T-helper 2 cell (primary cell): ENCODE measurements at places on chromosomes 13 and 19.
A peak's percentile ranks its signal among the peaks of the same experiment; 100 is the strongest.

- no peak for DNase-seq
These were observed 553 bp upstream of the ICAM3 start for GRCh38 chr19:10339977-10340376.

DNA sequence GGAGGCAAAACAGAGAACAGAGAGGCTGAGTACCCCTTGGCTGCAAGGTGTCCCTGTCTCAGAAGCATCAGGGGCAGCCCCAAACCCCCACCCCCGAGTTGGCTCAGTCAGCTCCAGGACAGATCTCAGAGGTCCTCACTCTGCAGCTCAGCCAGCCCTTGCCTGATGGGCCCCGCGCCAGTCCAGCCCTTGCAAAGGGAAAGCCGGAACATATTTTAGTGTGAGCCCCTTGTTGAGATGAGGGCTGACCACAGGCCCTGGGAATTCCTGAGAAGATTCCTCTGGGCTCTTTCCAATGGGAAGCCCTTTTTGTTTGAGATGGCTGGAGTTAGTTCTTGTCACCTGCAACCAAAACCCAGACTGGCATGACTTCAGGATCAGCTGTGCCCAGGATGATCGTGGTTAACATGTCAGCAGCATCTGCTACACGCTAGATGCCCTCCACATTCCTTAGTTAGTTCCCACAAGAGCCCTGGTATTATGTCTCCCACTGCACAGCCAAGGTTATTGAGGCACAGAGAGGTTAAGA, 33.9 kb upstream of the CCNE1 start:
- no peak for DNase-seq

DNA sequence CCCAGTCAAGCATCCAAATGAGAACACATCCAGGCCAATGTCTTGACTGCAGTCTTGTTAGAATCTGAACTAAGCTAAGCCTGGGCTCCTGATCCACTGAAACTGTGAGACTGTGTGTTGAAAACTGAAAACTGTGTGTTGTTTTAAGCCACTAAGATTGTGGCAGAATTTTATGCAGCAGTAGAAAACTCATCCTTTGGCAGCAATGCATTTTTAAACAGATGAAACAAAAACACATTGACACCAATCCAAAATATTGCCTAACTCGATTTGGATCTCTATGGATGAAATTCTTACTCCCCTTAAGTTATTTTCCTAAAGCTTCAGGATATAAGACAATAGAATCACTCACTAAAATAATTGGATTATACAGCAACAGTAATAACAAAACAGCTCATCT, 202.3 kb upstream of the KLF12 start:
- no peak for DNase-seq

DNA sequence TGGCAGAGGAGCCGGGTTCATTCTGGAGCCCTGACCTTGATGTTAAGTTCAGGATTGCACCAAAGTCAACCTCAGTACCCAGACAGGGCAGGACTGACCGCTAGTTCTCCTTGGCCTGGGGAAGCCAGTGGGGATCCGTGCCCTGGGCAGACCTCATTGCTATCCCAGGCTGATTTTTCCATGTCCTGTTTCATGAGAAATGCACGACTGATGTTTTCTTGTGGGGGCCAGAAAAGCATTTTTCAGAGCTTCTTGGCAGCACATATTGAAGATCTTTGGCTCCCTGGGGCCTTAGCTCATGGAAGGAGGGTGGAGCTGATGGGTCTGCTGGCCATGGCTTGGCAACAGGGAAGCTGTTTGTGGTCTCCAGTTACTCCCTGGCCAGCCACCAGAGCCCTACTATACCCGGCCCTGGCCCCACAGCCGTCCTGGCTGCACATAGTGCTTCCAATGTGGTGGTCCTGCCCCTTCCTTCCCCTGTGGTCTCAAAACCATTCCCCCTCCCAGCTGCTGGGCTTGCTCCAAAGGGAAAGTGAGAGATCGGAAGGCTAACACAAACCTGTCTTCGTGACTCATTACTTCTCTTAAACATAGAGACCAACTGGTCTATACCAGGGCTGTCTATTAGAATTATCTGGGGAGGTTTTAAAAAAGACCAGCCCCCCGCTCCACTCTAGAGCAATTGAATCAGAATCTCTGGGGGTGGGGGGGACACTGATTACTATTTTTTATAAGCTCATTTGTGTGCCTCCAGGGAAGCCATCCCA, 11.2 kb downstream of the IL17D start:
- no peak for DNase-seq

DNA sequence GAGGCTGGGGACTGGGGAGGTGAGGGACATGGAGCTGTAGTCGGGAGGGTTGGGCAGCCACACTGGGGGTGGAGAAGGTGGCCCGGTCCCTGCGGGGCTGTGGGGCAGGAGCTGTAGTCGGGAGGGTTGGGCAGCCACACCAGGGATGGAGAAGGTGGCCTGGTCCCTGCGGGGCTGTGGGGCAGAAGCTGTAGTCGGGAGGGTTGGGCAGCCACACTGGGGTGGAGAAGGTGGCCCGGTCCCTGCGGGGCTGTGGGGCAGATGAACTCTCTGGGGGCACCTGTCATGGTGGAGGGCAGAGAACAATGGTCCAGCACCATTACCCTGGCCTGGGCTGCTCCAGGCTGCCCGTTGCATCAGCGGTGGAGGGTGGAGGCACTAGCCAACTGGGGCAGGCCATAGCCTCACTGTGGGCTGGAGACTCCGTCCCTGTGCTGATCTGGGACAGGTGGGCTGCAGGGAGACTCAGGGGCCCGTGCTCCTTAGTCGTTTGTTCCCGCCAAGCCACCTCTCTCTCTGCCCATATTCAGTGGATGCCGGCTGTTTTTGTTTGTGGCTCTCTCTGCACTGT, 51.4 kb downstream of the ATP11A start:
- no peak for DNase-seq

DNA sequence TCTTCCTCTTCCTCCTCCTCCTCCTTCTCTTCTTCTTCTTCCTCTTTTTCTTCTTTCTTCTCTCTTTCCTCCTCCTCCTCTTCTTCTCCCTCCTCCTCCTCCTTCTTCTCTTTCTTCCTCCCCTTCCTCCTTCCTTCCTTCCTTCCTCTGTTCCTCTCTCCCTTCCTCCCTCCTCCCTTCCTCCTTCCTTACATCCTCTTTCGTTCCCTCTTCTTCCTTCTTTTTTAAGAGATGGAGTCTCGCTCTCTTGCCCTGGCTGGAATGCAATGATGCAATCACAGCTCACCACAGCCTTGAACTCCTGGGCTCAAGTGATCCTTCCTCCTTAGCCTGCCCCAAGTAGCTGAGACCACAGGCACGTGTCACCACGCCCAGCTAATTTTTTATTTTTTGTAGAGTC, 13.2 kb downstream of the EHD2 start:
- no peak for DNase-seq

DNA sequence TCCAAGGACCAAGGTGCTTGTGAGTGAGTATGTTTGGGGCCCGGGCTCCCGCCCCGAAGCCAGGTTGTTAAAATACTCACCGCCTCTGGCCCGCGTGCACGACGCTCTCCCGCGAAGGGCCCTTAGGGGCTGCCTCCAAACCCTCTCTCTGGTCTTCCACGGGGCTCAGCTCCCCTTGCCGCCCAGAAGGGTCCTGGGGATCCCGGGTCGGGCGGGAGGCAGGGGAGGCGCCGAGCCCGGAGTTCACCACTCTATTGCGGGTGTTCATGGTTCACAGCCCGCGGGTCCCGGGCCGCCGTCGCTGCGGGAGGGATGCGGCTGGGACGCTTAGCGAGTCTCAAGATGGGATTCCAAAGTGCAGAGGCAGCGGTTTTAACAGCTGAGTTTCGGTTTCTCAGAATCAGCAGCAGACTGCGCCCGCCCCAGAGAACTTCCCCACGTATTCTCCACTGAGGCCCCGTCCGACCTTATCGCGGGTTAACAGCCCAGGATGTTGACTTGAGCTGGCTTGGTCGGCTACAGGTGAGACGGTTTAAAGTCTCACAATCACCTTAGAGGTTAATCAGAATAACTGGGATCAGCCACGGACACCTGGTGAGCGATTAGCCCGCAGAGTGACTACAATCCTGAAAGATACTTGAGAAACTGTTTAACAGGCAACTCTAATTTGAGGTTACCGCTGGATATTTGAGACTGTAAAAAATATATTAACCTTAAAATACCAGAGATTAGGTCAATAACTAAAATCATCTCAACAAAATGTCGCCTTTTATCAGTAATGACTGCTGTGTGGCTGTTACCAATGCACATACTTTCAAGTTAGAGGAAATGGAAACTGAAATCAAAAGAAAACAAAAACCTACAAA, at the start of gene EPSTI1:
TSS of gene EPSTI1 (minus strand) at position 344 of the 866 bp plus-strand sequence. CDS start at position 268, 76 bp downstream.
- peak; percentile 60 for DNase-seq

GRCh38 chr13:54194233-54195024, 1165.8 kb downstream of the OLFM4 start:
- DNase-seq, result no peak

- no peak for DNase-seq
These were observed 448.9 kb downstream of the DCT start for GRCh38 chr13:94030415-94031119.

DNA sequence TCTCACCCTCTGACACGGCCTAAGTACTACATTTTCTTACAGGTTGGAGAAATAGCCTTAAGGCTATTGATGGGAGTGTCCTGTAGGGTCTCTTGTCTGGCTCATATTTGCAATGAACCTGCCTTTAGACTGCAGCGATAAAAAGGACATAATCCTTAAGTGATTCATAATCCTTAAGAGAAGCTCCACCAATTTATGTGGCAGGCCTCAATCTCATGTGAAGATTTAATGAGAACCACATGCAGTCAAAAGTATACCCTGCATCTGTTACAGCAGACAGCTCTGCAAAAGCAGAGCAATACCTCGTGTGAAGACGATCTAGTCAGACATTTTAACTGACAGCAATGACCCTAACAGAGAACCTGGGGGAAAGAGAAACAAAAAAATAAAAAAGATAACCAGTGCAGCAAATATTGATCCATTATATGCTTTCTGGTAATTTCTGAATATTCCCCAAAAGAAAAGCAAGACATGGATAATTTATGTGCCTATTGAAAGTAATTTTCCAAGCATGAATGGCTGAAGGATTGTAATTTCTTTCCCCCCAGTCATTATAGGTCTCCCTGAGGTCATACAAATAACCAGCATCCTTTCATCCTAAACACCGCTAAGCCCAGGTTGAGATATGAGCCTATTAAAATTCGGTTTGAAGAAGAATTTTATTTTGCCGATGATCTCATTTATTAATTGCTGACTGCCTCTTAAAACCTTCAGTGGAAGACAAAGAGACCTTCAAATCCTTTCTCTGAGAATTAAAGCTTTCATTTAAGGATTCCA, 321.8 kb upstream of the NBEA start:
- no peak for DNase-seq
